ENCODE measurements at places on chromosomes 5 and 9. TPM values are rescaled to one million over a fixed set of nuclear protein-coding genes. Genes with fewer than 3 reads are reported as not detected.

GRCh38 chr9:97940233-97940632 lies 2.3 kb upstream of the HEMGN start:
- DNase-seq, result no peak

GRCh38 chr9:136669791-136670464 lies 7.2 kb downstream of the EGFL7 start:
- DNase-seq, result no peak

DNA sequence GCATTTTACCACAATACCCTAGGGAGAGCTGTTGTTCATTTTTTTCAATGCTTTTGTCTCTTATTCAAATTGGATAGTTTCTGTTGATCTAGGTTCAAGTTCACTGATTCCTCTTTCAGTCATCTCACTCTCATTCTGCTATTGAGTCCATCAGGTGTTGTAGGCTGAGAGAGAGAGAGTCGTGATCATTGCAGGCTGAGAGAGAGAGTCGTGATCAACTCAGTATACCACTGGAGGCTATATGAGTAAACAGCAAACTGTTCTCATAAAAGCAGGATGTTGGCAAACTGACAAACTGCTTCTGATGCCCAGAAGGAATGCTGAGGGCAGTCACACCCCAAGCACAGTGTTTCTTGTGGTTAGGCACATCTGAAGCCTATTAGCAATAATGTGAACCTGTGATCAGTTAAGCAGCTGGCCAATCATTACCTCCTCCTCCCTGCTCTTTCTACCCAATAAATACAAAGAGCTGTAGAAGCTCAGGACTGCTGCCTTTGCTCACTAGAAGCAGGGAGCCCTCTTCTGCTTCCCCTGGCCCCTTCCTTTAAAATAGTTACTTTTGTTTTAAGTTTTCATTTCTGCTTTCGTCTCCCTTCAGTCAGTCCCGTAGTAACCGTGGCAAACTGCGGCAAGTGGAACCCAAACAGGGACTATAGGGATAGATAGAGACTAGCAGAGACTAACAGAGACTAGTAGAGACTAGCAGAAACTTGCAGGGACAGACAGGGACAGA lies 476.1 kb upstream of the ACO1 start:
- DNase-seq, result no peak

DNA sequence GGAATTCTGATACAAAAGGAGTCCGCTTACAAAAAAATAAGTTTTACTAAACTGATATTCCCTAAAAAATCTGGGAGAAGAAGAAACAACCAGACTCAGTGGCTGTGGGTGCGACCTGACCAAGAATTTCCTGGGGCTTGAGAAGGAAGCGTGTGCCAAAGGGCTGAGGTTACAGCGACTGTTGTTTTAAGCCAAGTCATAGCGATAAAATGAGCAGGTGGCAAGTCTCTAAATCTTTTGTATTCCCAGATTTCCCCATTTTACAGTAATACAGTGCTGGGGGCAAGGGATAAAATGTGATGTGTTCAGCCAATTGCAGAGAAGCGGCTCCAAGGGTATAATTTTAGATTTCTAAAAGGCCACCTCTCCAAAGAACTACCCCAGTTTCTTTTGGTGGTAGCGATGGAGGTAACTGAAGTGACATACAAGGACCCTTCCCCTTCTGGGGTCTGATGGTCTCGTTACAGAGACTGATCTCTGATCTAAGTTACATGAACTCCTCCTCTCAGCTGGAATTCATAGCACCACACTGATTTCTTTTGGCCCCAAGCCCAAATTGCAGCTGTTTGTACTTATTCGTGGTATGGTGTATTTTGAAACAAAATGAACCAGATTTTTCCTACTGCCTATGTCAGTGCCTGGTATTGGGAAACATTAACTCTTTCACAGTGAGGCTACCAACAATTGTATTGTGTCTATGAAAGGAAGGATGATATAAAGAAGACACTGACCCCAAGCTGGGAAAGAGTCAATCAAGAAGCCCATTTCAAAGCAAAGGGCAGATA lies 41.6 kb downstream of the LPAR1 start:
- DNase-seq, result no peak

GRCh38 chr9:29432191-29432590 lies 1858.9 kb upstream of the C9orf72 start:
- no peak for DNase-seq

C5orf58 gene
- 0.65 TPM for total RNA-seq

FCN1 gene
- total RNA-seq, result 4.0 TPM

Measured in Right ventricle myocardium superior (tissue), 1 donor.